ENCODE measurements at places on chromosomes 1 and 21.
A peak's percentile ranks its signal among the peaks of the same experiment; 100 is the strongest.

DNA sequence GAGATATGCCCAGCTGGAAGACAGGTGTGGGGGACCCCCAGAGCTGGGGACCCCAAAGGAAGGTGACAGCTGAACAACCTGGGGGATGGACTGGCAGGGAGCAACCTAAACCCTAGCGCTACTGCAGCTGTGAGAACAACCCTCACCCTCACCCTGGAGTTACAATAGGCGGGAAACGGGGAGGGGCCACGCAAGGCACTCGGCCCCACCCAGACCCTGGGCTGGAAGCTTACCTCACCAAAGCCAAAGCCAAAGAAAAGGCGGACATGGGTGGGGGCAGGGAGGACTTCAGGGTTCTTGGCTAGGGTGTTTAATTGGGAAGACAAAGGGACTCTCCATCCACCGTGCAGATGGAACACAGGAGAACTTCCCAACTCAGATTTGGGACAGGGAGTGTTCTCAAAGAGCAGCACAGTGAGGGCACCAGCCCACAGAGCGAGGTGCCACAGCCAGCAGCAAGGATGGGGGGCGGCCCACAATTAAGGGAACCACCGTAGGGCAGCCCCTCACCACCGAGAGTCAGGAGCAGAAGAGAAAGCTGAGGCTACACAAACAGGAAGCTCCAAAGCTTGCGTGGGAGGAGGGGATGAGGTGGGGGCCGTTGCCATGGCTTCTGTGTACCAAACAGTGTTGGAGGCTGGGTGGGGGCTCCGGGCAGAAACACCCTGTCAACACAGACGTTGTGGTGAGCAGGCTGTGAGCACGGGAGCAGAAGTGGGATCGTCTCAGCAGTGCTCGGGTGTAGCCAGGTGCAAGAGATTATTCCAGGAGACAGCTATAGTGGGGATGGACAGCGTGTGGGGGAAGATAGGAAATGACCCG, 1.9 kb downstream of the TAGLN2 start:
- DNase-seq: peak; percentile 97

DNA sequence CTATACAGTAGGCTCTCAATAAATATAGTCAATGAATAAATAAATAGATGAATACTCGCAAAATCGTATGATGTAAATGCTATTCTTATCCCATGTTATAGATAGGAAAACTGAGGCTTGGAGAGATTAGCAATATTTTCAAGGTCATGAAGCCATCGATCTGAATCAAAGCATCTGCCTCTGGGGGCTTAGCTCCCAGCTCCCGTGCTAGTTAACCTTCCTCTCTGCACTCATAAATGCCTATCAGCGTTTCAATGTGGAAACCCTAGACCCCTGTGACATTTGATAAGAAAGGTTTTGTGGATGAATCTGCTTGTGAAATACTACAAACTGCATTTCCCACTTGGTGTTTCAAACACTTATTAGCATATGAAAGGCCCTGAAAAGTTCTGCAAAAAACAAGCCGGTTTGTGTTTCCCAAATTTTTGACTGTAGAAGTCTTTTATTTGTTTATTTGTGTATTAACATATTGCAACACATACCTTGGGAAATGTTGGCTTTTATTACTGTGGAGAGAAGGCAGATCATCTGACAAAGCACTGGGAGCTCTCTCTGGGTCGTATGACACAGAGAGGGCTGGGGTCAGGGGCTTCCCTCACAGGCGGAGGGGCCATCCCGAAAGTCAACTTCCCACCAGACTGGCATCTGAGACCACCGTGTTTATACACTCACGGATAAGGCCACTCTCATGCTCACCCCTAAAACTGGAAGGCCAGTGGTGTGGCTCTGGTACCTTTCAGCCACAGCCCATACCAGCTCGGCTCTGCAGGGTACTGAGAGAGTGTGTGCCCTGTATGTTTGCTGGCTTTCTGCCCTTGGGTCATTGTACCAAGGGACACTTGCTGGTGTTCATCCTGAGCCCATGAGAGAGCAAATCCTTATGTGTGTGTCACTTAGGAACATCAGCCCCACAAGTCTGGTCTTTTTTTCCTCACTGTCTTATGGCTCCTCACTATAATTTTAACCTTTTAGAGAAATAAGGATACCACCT, 993 bp upstream of the PROK1 start:
- DNase-seq: no peak

GRCh38 chr1:28807046-28807445, 4.9 kb upstream of the OPRD1 start:
- DNase-seq: no peak

GRCh38 chr1:198978523-198978922, 339.7 kb downstream of the PTPRC start:
- no peak for DNase-seq

GRCh38 chr1:2525572-2525919, 850 bp downstream of the PANK4 start:
- DNase-seq: no peak

DNA sequence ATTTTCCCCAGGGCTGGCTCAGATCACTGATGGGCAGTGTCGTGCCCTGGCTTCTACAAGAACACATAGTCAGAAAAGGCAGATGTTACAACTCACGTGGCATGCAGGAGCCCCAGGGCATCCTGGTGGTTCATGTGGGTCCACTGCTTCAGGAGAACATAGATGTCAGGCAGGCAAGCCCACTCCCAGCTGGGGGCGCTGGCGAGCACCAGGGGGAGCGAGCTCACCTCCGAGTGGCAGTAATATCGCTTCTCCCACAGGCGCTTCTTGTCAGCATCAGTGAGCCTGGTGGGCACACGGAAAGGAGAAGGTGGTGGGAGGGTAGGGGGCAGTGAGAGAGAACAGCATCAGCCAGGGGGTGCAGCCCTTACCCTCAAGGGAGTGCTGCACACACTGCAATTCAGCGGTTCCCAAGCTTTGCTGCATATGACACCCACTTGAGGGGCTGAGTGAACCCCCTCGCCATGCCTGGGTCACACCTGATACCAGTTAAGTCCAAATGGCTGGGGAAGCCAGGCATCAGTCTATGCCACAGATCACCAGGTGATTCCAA, 34.3 kb upstream of the PPP1R15B start:
- peak; percentile 40 for DNase-seq

- DNase-seq: no peak
Observed at GRCh38 chr1:75438355-75438754, 172.6 kb downstream of the SLC44A5 start.

DNA sequence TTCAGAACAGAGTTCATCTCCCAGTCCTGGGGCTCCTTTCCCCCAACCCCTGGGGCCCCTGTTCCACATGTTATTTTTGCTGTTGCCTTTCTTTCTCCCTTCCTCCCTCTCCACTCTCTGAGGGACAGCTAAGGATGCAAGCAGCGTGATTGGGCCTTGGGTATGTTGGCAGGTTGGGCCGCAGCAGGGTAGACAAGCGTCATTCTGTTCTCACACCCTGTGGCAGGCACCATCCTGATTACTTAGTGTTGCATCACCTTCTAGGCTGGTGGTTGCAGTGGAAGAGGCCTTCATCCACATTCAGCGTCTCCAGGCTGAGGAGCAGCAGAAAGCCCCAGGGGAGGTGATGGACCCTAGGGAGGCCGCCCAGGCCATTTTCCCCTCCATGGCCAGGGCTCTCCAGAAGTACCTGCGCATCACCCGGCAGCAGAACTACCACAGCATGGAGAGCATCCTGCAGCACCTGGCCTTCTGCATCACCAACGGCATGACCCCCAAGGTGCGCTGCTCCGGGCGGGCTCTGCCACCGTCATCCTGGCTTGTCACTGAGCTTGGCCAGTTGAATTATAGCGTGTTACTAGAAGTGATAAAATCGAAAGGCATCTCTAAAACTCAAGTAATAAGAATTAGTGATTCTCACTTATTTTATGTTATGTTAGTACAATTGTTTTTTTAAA, 43.4 kb downstream of the VANGL1 start:
- no peak for DNase-seq

GRCh38 chr1:65959896-65960567, 167.3 kb downstream of the PDE4B start:
- DNase-seq: no peak

GRCh38 chr1:56644064-56644918, 823 bp upstream of the PRKAA2 start:
- DNase-seq: no peak

DNA sequence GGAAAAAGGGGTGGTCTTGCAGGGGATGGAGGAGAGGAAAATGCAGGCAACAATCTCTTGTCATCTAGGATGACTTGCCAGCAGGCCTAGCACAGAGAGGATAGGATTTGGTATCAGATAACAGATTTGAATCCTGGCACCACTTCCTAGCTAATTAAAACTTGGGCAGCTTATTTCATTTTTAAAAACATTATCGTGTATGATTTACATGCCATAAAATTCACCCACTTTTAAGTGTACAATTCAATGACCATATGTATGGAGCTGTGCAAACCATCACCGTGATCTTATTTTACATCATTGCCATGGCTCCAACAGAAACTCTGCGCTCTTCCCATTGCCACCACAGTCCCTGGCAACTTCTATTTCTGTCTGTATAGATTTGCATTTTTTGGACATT, 6.9 kb downstream of the PYCR2 start:
- DNase-seq: no peak

All from CD4-positive, alpha-beta T cell treated with Interleukin-2 at 100 ng/mL for 4 hours (primary cell).